Naive thymus-derived CD8-positive, alpha-beta T cell (primary cell): ENCODE measurements at places on chromosomes 7 and 10. TPM values are rescaled to one million over a fixed set of nuclear protein-coding genes. Genes with fewer than 3 reads are reported as not detected.

The MYL10 gene
- total RNA-seq: not detected

The MYOF gene
- total RNA-seq: 0.11 TPM

The CCDC172 gene
- total RNA-seq: not detected

The MRC1 gene
- 1.3 TPM for total RNA-seq

The SLC25A28 gene
- 91.3 TPM for total RNA-seq

The GIMAP7 gene
- total RNA-seq: 367 TPM

The TRIM73 gene
- 35.1 TPM for total RNA-seq

The TUBB8 gene
- total RNA-seq: not detected

The KLF14 gene
- total RNA-seq: not detected
